ENCODE measurements at places on chromosomes 3 and 15.

GRCh38 chr3:124292329-124292728, 300.4 kb upstream of the ROPN1 start:
- H3K27ac ChIP-seq, result no peak overlapping the region
- H3K4me3 ChIP-seq, result no peak overlapping the region

DNA sequence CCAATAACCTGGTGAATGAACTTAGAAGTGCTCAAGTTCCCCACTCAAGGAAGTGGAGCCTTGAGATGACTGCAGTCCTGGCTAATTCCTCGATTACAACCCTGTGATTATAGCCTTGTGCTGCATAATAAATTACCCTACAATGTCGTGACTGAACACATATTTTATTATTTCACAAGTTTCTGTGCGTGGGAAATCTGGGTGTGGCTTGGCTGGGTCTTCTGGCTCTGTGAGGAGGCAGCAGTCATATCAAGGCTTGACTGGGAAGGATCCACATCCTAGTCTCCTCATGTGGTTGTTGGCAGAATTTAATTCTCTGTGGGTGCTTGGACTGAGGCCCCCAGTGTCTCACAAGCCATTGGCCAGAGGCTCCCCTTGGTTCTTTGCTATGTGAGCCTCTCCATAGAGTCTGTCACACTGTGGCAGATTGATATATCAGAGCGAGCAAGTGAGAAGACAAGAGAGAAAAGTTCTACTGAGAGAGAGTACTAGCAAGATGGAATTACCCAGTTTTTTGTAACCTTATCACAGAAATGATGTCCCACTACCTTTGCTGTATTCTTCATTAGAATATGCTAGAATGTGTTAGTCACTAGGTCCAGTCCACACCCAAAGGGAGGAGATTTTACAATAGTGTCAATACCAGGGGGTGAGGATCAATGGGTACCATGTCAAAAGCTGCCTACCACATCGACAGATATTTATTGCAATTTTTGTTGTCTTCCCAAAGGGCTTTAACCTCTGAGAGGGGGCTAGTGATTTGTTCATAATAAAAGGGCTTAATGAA, 102.8 kb upstream of the TBC1D5 start:
- no peak for DNase-seq
- H3K27ac ChIP-seq, result no peak overlapping the region
- H3K4me3 ChIP-seq, result no peak overlapping the region
- H3K27me3 ChIP-seq, result no peaks in the 10 kb centered on the region
- H3K36me3 ChIP-seq, result no peaks in the 10 kb centered on the region

- H3K36me3 ChIP-seq, result no peaks in the 10 kb centered on the region
- peaks cover 5% of the 10 kb centered on the region for H3K27me3 ChIP-seq
- no peak overlapping the region for H3K27ac ChIP-seq
- peak; percentile 27 for DNase-seq
- no peak overlapping the region for H3K4me3 ChIP-seq
- H3K4me1 ChIP-seq, result no peaks in the 10 kb centered on the region
These were observed 8.2 kb downstream of the TMOD2 start for GRCh38 chr15:51759557-51760070.

- H3K4me3 ChIP-seq, result no peak overlapping the region
- no peaks in the 10 kb centered on the region for H3K36me3 ChIP-seq
- no peak for DNase-seq
- no peaks in the 10 kb centered on the region for H3K27me3 ChIP-seq
These were observed 49.4 kb downstream of the GTF2E1 start for GRCh38 chr3:120791913-120792312.

DNA sequence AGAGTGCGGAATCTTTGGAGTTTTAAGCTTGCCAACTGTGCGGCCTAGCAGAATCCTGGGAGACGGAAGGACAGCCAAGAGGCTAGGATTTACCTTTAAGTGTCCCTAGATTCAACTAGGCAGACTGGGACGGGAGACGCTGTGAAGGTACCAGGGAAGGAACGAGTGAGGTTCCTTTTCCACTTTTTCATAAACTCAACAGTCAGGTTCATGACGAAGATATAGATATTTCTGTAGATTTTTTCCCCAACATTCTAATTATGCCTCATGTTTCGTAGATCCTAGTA, 564 bp upstream of the GABPB1 start:
- peak overlapping the region; percentile 99 for H3K27ac ChIP-seq
- H3K27me3 ChIP-seq, result no peaks in the 10 kb centered on the region

DNA sequence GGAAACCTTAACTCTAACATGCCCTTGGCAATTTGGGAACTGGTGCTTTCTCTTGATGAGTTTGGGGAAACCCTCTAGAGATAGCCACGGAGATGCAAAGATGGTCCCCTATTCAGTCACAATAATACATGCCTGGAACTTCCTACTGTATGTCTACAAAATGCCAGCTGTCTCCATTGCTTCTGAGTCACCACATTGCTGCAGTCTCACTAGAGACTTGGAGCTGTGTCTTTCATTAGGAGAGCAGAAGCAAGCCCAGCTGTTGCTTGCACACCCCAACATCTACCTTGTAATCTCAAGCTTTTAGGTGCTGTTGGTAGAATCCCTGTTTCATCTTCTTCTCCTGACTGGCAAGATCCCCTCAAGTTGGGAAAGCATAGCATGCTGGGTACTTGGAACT, 261.0 kb downstream of the ADAMTSL3 start:
- no peaks in the 10 kb centered on the region for H3K4me1 ChIP-seq
- H3K27ac ChIP-seq, result no peak overlapping the region
- H3K4me3 ChIP-seq, result no peak overlapping the region
- no peak for DNase-seq
- H3K36me3 ChIP-seq, result no peaks in the 10 kb centered on the region
- no peaks in the 10 kb centered on the region for H3K27me3 ChIP-seq

- DNase-seq, result no peak
- no peaks in the 10 kb centered on the region for H3K27me3 ChIP-seq
- no peak overlapping the region for H3K27ac ChIP-seq
- H3K4me3 ChIP-seq, result no peak overlapping the region
- no peaks in the 10 kb centered on the region for H3K4me1 ChIP-seq
These were observed 588.9 kb downstream of the NTRK3 start for GRCh38 chr15:87667643-87668042.

- no peak for DNase-seq
- H3K36me3 ChIP-seq, result no peaks in the 10 kb centered on the region
- no peak overlapping the region for H3K4me3 ChIP-seq
- peaks cover 4% of the 10 kb centered on the region for H3K4me1 ChIP-seq
These were observed 12.8 kb upstream of the CSRNP1 start for GRCh38 chr3:39166134-39166710.

DNA sequence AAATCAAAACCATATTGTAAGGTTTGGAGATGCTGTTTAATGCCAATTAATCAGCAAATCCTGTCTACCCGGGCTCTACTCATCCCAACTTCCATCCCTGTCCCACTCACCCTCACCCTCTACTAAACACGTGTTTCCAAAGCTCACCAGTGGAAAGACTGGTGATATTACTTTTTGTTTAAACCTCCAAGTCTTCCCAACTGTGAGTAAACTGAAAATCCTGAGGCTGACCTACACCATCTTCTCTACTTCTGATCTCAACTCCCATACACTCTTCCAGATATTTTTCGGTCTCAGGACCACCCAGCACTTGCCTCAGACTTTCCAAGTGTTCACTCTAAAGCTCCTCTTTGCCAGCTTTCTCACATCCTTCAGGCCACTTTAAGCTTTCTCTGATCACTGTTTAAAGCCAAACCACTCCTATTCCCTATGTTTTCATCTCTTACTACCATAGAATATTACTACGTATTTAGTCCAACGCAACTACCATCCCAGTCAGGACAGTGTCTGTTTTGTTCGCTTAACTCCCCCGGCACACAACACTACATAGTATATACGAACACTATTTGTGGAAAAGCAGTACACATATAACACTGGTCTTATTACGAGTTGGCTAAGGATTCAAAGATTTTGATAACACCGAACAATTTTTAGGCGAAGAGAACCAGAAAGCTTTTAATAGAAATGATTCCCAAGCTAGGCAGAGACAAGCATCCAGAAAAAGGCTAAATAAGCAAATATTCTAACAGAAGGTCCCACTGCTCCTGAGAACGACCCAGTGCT, 684 bp downstream of the RPL4 start:
- no peak overlapping the region for H3K27ac ChIP-seq
- H3K4me1 ChIP-seq, result peaks cover 17% of the 10 kb centered on the region
- peak overlapping the region; percentile 87 for H3K4me3 ChIP-seq
- no peaks in the 10 kb centered on the region for H3K27me3 ChIP-seq
- H3K36me3 ChIP-seq, result peaks cover 18% of the 10 kb centered on the region

DNA sequence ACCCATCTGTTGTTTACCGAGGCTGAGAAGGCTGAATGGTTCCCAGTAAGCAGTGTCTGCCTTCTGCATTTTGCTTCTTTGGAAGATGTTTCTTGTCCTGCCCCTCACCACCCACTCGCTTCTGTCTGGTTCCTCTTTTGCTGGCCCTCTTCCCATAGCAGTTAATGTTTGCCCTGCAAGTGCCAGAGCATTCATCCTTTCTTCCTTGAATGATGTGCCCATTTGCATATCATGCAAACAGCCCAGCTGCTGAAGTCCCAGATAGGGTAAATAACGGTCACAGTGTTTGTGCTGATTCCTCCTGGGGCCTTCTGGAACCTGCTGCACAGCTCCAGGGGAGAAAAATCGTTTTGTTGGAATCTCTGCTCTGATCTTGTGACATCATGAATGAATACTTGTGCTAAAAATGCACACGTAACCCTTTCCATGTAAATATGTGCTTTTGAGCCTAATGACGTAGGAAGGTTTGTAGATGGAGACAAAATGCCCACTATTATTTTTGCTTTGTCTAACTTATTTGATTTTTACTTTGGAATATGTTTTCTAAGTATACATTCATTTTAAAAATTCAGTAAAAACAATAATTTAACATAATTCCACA, 381.0 kb downstream of the SOX2 start:
- no peaks in the 10 kb centered on the region for H3K27me3 ChIP-seq
- peaks cover 10% of the 10 kb centered on the region for H3K4me1 ChIP-seq
- H3K27ac ChIP-seq, result no peak overlapping the region
- no peaks in the 10 kb centered on the region for H3K36me3 ChIP-seq

GRCh38 chr3:196332168-196332567, 6.0 kb downstream of the TM4SF19 start:
- no peak overlapping the region for H3K27ac ChIP-seq
- no peaks in the 10 kb centered on the region for H3K4me1 ChIP-seq
- H3K36me3 ChIP-seq, result no peaks in the 10 kb centered on the region
- no peaks in the 10 kb centered on the region for H3K27me3 ChIP-seq
- H3K4me3 ChIP-seq, result no peak overlapping the region

DNA sequence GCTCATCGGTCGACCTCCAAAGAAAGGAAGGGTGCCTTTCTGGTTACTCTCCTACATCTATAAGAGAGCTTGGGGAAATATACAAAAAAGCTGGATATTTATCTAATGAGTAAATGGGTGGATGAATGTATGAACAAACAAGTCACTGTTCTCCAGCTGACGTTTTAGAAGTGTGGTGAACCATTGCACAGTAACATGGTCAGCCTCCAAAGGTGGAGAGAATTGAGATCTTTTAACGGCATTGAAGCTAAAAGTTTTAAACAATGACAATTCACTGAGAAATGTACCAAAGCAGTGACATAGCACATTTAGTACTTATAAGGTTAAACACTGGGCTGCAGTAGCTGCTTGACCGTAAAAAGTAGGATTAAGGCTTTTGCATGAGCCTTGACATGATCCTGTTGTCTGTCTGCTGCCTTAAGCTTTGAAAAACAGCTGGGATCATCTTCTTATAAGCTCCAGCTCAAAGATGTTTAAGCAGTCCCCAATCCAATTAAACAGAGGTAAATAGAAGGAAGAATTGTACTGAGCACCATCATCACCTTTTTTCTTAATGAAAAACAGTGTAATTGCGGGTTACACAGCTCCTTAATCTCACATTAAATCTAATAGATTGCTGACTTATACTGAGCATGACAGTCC, 222.9 kb downstream of the WDR72 start:
- no peak overlapping the region for H3K27ac ChIP-seq
- H3K36me3 ChIP-seq, result no peaks in the 10 kb centered on the region
- no peak overlapping the region for H3K4me3 ChIP-seq
- peaks cover 16% of the 10 kb centered on the region for H3K4me1 ChIP-seq

GRCh38 chr3:153573481-153573880, 411.5 kb downstream of the RAP2B start:
- H3K4me1 ChIP-seq, result no peaks in the 10 kb centered on the region
- H3K4me3 ChIP-seq, result no peak overlapping the region
- no peak overlapping the region for H3K27ac ChIP-seq
- no peaks in the 10 kb centered on the region for H3K27me3 ChIP-seq
- no peaks in the 10 kb centered on the region for H3K36me3 ChIP-seq

- H3K4me1 ChIP-seq, result peaks cover 5% of the 10 kb centered on the region
- H3K4me3 ChIP-seq, result no peak overlapping the region
- no peaks in the 10 kb centered on the region for H3K27me3 ChIP-seq
- H3K36me3 ChIP-seq, result no peaks in the 10 kb centered on the region
- H3K27ac ChIP-seq, result no peak overlapping the region
- no peak for DNase-seq
These were observed 344.0 kb upstream of the RARB start for GRCh38 chr3:25084016-25084415.

GRCh38 chr3:71990545-71990944, 205.6 kb upstream of the PROK2 start:
- H3K27ac ChIP-seq, result no peak overlapping the region
- no peak for DNase-seq
- H3K27me3 ChIP-seq, result no peaks in the 10 kb centered on the region
- H3K4me1 ChIP-seq, result no peaks in the 10 kb centered on the region
- H3K4me3 ChIP-seq, result no peak overlapping the region
- H3K36me3 ChIP-seq, result no peaks in the 10 kb centered on the region

DNA sequence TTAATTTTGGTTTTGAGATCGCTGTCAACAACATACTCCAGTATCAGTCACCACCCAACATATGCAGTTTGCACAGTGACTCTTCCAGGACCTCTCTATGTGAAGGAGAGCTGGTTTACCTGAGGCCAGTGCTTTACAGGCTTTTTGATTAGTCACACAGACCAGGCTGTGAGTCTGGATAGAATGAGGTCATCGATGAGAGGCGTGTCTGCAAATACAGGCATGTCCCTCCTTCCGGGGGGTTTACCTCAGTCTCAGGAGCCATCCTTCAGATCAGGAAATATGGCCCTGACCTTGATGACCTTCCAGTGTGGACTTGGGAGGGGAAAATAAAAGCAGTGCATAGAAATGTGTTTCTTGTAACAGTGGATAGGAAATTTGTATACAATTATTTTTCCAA, 46.9 kb downstream of the KBTBD12 start:
- no peaks in the 10 kb centered on the region for H3K27me3 ChIP-seq
- no peaks in the 10 kb centered on the region for H3K4me1 ChIP-seq
- H3K4me3 ChIP-seq, result no peak overlapping the region
- H3K36me3 ChIP-seq, result no peaks in the 10 kb centered on the region

DNA sequence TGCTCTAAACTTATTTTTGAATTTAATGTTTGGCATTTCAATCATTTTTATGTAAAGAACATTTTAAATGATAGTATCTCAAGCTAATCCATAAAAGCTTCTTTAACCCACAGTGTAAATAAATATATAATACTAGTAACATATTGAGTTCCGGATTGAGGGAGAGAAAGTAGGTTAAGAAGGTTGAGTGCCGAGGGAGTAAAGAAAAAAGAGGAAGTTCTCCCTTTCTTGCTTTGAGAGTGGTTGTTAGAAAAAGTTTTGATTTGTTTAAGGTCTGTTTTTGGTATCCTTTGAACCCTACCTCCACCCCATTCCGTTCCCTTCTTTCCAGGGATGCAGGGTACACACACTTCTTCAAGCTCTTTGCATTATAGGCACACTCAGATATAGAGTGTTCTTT, 130.8 kb downstream of the VPS8 start:
- DNase-seq, result no peak
- no peaks in the 10 kb centered on the region for H3K36me3 ChIP-seq
- H3K27ac ChIP-seq, result peak overlapping the region; percentile 45
- no peak overlapping the region for H3K4me3 ChIP-seq
- peaks cover 23% of the 10 kb centered on the region for H3K4me1 ChIP-seq

Measured in neural progenitor cell (in vitro differentiated cells).